ENCODE measurements at places on chromosomes 5 and 9. TPM values are rescaled to one million over a fixed set of nuclear protein-coding genes. Genes with fewer than 3 reads are reported as not detected.

SLC34A3 gene
- not detected for total RNA-seq

KCNMB1 gene
- 1.7 TPM for total RNA-seq

- DNase-seq: no peak
Measured at GRCh38 chr5:29382780-29383179, 1810.7 kb upstream of the CDH6 start.

DNA sequence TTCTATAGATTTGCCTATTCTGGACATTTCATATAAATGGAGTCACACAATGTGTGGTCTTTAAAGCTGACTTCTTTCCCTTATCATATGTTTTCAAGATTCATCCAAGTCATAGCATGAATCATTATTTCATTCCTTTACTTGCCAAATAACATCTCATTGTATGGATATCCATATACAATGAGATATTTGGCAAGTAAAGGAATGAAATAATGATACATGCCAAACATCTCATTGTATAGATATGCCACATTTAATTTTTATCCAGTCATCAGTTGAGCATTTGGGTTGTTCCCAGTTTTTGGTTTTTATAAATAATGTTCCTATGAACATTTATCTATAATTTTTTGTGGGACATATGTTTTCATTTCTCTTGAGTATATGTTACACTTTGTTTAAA lies 20.5 kb upstream of the OR2K2 start:
- no peak for DNase-seq

DNA sequence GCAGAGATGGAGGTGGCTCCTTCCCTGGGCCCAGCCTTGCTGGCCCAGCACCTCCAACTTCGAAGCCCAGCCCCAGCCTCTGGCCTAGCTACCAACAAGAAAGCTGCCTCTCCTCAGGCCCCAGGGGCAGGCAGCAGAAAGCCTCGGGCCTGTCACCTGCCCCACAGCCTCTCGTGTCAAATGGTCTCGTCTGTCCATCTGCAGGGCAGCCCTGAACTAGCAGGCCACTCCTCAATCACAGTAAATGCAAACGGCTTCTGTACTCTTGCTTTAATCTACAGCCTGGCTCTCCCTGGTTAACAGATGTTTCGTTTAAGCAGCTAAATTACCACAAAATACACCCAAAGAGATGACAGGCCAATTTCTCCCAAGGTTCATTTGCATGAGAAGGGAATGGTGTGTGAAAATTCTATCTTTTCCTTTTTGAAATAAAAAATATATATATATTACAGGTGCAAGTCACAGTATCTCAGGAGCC lies 21.5 kb downstream of the VAV2 start:
- peak; percentile 51 for DNase-seq

Measured in spleen (tissue), 13 donors.